Vagina (tissue), 2 donors: ENCODE measurements at places on chromosomes 5 and 9. TPM values are rescaled to one million over a fixed set of nuclear protein-coding genes. Genes with fewer than 3 reads are reported as not detected.

DNA sequence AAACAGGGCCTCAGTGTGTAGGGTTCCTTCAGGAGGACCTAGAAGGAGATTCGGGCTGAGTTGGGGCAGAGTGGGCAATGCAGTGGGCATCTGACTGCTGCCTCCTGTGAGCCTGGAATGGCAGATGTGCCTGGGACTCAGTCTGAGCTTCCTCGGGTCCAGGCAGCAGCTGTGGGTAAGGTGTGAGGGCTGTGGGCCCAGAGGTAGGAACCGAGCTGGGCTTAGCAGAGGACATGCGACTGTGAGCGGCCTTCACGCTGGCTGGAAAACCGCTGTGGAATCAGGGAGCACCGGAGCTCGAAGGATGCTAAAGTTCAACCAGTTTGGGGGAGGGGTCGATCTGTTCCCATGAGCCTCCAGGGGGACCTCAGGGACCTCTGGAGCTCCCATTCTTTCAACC, 137.0 kb downstream of the PAX5 start:
- no peak overlapping the region for H3K27ac ChIP-seq
- H3K4me3 ChIP-seq = no peak overlapping the region
- no peaks in the 10 kb centered on the region for H3K36me3 ChIP-seq
- DNase-seq = no peak

DNA sequence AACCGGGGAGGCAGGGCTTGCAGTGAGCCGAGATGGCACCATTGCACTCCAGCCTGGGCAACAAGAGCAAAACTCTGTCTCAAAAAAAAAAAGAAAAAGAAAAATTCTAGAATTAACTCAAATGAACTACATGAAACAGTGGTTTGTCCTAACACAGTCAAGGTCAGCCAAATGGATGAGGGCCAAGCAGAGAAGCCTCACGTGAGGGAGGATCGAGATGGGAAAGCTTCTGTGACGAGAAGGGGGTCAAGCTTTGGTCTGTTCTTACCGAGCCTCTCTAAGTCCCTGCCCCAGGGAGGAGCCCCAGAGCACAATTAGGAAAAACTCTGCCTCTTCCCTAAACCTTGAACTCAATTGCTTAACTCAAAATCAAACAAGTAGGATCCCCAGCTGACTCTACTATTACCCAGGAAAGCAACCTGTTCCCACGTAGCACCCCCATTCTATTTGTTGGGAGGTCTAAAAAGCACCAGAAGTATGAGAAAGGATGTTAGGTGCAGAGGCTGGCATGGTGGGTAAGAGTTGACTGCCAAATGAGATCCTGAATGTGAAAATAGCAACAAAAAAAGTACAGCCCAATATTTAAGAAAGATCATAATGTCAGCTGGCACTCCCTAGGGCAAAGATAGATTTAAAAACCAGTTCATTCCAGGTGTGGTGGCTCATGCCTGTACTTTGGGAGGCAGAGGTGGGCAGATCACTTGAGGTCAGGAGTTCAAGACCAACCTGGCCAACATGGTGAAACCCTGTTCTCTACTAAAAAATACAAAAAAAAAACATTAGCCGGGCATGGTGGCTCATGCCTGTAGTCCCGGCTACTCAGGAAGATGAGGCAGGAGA, 7.2 kb downstream of the ALDH7A1 start:
- no peak overlapping the region for H3K4me3 ChIP-seq
- no peak overlapping the region for H3K27ac ChIP-seq
- peaks cover 6% of the 10 kb centered on the region for H3K4me1 ChIP-seq
- H3K36me3 ChIP-seq = peaks cover 57% of the 10 kb centered on the region
- no peak for DNase-seq

DNA sequence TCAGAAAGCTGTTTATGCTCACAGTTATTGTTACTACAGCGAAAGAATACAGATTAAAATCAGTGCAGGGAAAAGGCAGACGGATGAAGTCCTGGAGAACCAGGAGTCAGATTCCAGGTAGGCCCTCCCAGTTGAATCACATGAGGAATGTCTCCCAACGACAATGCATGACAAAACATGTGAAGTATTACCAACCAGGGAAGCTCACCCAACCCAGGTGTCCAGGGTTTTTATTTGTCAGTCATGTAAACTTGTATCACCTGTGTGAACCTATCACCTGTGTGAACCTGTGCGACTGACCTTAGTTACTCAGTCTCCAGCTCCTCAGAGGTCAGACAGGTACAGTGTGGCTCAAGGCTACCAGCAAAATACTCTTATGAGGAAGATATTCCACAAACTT, 63.9 kb downstream of the KIAA1958 start:
- no peaks in the 10 kb centered on the region for H3K27me3 ChIP-seq
- H3K4me1 ChIP-seq = peaks cover 22% of the 10 kb centered on the region
- no peak overlapping the region for H3K27ac ChIP-seq
- H3K4me3 ChIP-seq = no peak overlapping the region

GRCh38 chr5:159833088-159833487, 83.2 kb upstream of the ADRA1B start:
- no peaks in the 10 kb centered on the region for H3K4me1 ChIP-seq
- H3K4me3 ChIP-seq = no peak overlapping the region
- no peaks in the 10 kb centered on the region for H3K36me3 ChIP-seq
- no peak overlapping the region for H3K27ac ChIP-seq
- no peaks in the 10 kb centered on the region for H3K27me3 ChIP-seq

DNA sequence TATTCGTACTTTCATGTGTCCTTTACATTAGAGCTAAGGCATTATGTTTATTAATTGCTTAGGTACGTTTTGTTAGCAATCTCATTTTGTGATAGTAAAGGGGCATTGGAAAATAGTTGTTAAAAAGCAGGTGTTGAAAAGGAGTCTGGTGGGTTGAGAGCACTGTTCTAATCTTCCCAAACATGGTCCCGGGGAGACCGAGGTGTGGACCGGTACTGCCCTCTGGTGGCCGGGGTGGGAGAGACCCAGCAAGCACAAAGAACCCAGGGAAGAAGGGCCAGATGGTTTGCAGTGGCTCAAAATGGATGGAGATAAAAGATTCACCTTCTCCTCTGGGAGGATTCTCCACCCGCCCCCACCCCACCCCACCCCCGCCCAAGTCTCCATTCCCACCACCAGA, 26.1 kb downstream of the IDNK start:
- H3K4me1 ChIP-seq = no peaks in the 10 kb centered on the region
- no peaks in the 10 kb centered on the region for H3K36me3 ChIP-seq
- no peak overlapping the region for H3K4me3 ChIP-seq
- H3K27ac ChIP-seq = no peak overlapping the region
- no peaks in the 10 kb centered on the region for H3K27me3 ChIP-seq

GRCh38 chr9:2289263-2289662, 274.1 kb downstream of the SMARCA2 start:
- no peaks in the 10 kb centered on the region for H3K27me3 ChIP-seq
- H3K36me3 ChIP-seq = no peaks in the 10 kb centered on the region
- H3K4me1 ChIP-seq = no peaks in the 10 kb centered on the region
- no peak overlapping the region for H3K27ac ChIP-seq
- no peak for DNase-seq
- no peak overlapping the region for H3K4me3 ChIP-seq

DNA sequence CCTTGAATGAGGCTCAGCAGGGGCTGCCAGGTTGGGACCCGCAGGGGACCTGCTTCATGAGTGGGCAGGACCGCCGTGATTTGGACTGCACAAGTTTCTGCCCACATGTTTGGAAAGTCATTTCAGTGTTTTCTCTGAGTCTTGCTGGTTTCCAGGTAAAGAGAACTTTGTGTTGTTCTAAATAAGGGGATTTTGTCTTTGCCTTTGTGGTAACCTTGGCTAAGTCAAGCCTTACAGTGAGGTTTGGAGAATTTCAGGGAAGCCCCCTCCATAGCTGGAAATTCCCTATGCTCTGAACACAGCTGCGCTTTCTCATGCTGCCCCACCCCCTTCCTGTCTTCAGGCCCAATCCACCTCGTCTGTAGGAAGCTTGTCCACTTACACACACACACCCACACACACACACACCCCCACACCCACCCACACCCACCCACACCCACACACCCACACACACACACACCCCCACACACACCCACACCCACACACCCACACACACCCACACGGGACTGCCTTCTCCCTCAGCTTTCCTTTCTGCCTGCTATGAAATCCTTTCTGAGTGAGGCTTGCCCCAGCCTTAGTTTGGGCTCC, 270.1 kb downstream of the HSPA4 start:
- no peak for DNase-seq
- H3K27ac ChIP-seq = no peak overlapping the region
- no peaks in the 10 kb centered on the region for H3K4me1 ChIP-seq
- no peak overlapping the region for H3K4me3 ChIP-seq
- H3K36me3 ChIP-seq = no peaks in the 10 kb centered on the region

DNA sequence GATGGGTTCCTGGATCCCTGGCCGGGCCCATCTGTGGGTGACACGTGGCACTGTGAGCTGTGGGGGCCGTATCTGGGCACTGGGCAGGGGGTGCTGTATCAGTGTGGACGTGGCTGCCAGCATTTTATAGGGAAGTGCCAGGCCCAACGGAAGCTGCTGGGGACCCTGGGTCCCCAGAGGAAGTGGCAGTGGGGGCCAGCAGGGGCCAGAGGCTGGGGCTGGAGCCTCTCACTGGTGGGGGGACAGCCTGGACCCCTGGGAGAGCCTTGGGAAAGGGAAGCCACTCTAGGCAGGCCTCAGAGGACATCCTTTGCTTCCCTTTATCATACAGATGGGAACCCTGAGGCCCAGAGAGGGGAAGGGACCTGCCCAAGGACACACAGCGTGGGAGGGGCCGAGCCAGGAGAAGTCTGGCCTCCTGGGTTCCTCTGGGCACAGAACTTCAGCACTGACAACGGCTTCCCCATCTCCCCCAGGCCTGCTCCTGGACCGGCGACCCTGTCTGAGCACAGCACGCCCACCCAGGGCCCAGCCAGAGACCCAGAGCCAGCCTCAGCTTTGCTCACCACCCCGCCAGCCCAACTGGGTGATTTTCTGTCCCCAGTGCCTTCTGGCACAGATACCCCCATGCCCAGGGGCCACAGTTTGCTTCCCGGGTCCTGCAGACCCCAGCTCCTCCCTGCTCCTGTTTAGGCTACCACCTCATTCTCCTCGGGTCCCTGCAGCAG, 15.5 kb upstream of the LAMC3 start:
- no peaks in the 10 kb centered on the region for H3K36me3 ChIP-seq
- H3K27ac ChIP-seq = no peak overlapping the region
- H3K27me3 ChIP-seq = no peaks in the 10 kb centered on the region

The PLEKHG4B gene
- 0.74 TPM for total RNA-seq

The PAX5 gene
- total RNA-seq = 0.25 TPM

The DAB2IP gene
- 38.8 TPM for total RNA-seq
